Right ventricle myocardium inferior (tissue), 1 donor: ENCODE measurements at places on chromosomes 1 and 21. TPM values are rescaled to one million over a fixed set of nuclear protein-coding genes. Genes with fewer than 3 reads are reported as not detected.

DNA sequence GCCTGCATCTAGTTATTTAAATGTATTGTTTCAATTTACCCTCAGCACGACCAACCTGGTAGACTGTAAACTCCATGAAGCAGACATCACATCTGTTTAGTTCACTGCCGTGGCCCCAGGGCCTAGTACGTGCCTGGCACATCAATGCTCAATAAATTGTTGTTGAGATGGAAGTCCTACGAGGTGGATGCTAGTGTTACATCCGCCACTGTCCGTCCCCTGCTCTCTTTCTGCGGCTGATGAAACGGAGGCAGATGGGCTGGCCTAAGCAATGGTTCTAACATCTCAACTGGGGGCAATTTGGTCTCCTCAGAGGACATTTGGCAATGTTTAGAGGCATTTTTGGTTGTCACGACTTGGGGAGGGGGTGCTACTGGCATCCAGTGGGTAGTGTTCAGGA is 121.4 kb upstream of the IGSF21 start:
- no peak for DNase-seq

DNA sequence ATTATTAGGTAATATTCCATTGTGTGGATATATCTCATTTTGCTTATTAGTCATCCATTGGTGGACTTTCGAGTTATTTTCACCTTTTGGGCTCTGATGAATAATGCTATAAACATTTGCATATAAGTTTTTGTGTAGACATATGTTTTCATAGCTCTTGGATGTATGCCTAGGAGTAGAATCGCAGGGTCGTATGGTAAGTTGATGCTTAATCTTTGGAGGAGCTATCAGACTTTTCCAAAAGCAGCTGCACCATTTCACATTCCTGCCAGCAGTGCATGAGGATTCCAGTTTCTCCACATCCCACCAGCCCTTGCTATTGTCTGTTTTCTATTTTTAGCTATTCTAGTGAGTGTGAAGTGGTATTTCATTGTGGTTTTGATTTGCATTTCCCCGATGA is 120.3 kb upstream of the TMEM51 start:
- DNase-seq = no peak

DNA sequence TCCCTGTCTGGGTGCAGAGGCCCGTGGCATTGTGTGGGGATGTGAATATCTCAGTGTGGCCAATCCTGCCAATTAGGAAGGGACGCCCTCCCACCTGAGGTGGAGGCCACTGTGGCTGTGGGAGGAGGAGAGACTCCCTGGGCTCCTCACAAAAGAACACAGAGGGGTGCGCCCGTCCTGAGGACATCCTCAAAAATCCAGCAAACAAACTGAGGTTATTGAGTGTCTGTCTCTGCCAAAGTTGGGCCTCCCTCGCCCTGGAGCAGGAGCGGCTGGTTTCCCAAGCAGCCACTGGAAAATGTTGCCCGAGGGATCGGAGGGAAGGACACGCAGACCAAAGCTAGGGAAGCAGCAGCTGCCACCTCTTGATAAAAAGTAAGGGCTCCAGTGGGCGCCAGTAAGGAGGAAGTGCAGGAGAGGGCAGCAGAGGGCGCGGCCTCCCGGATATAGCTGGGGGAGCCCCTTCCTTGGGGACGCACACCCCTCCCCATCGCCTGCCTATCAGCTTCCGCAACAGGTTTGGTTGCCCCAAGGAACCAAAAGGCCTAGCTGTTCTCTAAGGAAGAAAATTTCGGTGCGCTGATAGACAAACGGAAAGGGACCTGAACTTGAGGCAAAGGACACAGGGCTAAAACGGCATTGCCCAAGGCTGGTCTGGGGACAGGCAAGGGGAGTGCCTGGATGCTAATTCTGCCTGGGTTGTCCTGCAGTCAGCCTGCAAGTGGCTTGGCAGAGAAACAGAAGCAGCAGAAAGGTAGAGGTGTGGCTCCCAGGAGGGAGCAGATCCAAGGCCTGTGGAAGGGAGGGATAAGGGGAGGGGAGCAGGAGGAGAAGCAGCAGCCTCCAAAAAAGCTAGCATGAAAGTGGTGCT is 1.7 kb upstream of the GRIK3 start:
- no peak for DNase-seq

DNA sequence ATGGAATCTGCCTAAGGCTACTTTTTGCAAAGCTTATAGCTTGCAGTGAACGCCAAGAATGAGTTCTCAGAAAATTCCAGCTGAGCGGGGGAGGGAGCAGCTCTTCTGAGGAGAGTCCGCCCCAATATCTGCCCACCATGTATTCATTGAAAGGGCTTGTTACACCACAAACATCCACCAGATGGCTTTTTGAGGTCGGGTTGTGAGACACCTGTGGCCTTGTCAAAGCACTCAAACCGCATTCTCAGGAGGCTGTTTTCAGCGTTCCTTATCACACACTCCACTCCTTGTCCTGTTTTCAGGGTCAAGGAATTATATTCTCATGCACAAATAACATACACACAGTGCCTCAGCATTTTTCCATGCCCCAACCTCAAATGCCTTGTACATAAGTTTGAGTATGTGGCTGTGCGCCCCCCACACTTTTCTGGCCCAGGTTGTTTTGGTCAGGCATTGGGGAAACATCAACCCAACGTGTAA is 3.9 kb upstream of the C4BPB start:
- no peak for DNase-seq

LCE1C gene
- not detected for total RNA-seq

DUSP23 gene
- total RNA-seq = 21.3 TPM
